ENCODE measurements at places on chromosomes 11 and 22.

- DNase-seq: no peak
Measured at GRCh38 chr11:94652735-94653284, 85.6 kb downstream of the PIWIL4 start.

- no peak for DNase-seq
Measured at GRCh38 chr22:35882211-35883030, 146.2 kb downstream of the RBFOX2 start.

DNA sequence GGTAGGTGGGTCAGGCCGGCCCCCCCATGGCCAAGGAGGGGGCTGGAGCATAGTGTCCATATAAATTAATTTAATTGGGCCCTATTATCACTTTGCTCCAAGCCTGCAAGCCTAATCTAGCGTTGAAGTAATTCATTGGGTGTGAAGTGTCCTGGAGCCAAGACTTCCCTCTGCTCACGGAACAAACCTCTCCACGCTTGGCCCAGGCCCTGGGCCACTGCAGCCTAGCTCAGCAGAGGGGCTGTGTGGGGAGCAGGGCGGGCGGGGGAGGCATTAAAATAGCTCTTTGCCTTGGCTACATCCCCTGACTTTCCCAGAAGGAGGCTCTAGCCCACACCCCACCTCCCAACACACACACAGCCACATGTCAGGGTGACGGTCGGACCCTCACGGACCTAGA, 73.5 kb downstream of the THAP12 start:
- no peak for DNase-seq

- no peak for DNase-seq
Measured at GRCh38 chr11:12007769-12008737, at the start of gene DKK3. DKK3 (minus strand) TSS chr11:12008626; CDS start chr11:12008582, 44 bp downstream.
